ENCODE measurements at places on chromosomes 5 and 9.

DNA sequence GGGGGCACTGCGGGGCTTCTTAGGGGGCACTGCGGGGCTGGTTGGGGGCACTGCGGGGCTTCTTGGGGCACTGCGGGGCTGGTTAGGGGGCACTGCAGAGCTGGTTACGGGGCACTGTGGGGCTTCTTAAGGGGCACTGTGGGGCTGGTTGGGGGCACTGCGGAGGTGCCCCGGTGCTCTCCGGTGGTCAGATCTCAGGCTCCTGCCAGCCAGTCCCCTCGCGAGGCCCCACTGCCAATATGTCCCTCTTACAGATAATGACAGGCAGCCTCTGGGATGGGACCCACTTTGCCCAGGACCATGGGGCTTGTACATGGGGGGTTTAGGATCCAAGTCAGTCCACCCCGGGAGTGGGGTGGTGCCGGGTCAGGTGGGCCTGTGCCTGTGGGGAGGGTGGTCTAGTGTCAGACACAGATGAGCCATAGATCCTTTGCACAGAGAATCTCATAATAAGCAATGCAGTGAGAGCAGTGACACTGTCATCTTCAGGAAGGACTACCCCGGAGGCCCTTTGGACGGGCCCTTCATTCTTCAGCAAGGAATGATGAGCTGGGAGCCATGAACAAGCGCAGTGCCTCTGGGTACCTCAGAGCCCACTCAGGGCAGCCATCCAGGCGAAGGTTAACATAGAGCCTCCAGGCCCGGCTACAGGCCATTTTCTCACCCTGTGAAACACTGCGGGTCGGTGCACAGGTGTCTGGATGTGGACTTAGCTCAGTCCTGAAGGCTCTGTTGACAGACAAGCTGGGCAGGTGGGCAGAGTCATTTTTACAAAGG, 38.2 kb downstream of the COL5A1 start:
- no peak for DNase-seq

DNA sequence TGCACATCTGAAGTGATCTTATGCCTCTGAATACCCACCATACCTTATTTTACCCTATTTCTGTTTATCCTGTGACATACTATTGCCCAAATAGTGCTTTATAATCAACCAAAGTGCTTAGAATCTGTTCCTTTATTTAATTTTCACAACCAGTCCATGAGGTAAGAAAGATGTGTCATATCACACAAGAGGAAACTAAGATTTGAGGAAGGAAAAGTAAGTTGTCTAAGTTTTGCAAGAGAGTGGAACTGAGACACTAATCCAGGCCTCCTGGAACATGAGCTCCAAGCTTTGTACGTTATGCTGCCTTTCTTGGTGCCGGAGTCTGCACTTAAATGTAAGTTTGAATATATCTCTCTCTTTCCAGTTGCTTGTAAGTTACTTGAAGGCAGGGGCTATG, 17.2 kb downstream of the KDM3B start:
- no peak for DNase-seq

GRCh38 chr5:143052967-143053682, 282.9 kb downstream of the ARHGAP26 start:
- DNase-seq: no peak

- no peak for DNase-seq
These were observed 104.1 kb downstream of the TTLL11 start for GRCh38 chr9:121989010-121989409.

GRCh38 chr9:25481372-25481771, 196.9 kb downstream of the TUSC1 start:
- DNase-seq: no peak

GRCh38 chr5:115751176-115751575, 65.3 kb downstream of the CDO1 start:
- no peak for DNase-seq

Data from stimulated activated CD4-positive, alpha-beta T cell treated with anti-CD3 and anti-CD28 coated beads, Interleukin-1b, Interleukin-23, amount 100 ng/mL, for 1 hour (primary cell).